ENCODE measurements at places on chromosomes 7 and 10. TPM values are rescaled to one million over a fixed set of nuclear protein-coding genes. Genes with fewer than 3 reads are reported as not detected.

DNA sequence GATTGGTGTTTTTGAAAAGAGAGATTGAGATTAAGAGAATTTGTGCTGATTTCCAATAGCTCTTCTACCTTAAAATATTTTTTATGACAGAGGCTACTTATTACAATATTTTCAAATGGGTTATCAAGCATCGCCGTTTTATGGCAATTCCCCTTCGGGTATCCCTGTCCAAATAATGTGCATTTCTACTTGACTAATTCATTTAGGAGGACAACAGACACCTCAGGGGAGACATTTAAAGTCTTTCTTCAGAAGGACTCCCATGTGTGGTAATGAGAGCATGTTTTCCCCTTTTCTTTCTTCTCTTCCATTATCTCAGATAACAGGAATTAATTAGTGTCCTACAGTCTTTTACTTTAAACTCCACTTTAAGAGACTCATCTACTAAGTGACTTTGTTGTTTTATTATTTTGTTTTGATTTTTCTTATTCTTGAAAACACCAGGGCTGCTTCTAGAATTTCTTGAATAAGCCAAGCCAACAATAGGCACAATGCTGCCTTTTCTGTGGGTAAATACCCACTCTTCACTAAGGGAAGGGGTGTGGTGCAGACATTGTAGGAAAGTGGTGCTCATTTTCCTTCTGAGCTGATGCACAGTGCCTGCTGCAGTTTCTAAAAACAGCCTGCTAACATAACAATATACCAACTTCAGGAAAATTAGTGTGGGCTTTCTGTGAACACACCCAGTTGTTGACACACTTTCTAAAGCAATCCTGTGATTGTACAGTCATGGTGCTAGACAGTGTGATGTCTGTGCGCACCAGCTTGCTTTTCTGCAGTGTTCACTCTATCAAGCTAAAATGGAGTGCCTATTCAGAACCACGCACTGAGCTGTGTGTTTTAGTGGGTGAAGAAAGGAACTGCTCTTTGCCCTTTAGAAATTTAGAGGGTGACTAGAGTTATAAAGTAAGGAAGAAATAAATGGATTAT lies 597.7 kb downstream of the NRG3 start:
- H3K27ac ChIP-seq = no peak overlapping the region
- no peak for DNase-seq

The ENKUR gene
- total RNA-seq = not detected

The KCP gene
- 0.21 TPM for total RNA-seq

DNA sequence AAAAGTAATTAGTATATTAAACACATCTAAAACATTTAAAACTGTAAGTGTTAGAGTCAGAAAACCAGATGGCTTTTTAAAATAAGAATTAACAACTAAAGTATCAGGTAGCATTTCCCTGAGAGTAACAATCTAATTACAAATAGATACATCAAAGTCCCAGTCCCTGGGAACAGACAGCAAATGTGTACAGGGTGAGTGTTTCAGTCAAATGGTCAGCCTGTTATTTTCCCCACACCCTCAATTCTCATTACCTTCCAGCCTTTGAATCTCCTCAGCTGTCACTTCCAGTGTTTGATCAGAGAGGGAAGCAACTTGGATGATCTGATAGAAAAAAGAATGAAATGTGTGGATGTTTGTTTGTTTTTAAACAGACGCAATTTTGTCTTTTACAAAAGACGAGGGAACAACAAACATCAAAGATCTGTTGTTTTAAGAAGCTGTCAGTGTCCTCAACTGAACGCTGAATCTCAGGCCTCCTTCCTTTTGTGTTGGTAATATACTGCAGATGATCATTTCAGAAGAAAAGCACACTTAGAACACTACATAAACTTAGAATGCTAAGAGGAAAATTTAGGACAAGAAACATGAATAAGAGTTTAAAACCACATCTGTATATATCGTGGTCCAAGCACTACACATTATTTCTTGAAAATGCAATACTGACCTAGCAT lies 29.8 kb downstream of the CEP41 start:
- no peak overlapping the region for H3K27ac ChIP-seq
- H3K27me3 ChIP-seq = no peaks in the 10 kb centered on the region
- no peak overlapping the region for H3K4me3 ChIP-seq
- H3K36me3 ChIP-seq = peaks cover 9% of the 10 kb centered on the region

The MPP7 gene
- total RNA-seq = 28.1 TPM

GRCh38 chr7:18177815-18178660 lies 150.4 kb upstream of the PRPS1L1 start:
- H3K27me3 ChIP-seq = peaks cover 50% of the 10 kb centered on the region
- DNase-seq = peak; percentile 61
- H3K4me3 ChIP-seq = peak overlapping the region; percentile 67
- H3K36me3 ChIP-seq = no peaks in the 10 kb centered on the region
- peaks cover 17% of the 10 kb centered on the region for H3K4me1 ChIP-seq

The ARPC1A gene
- total RNA-seq = 69.8 TPM

GRCh38 chr7:30465046-30465810 lies 13.4 kb downstream of the NOD1 start:
- H3K4me3 ChIP-seq = no peak overlapping the region
- DNase-seq = no peak
- H3K27me3 ChIP-seq = no peaks in the 10 kb centered on the region

- H3K36me3 ChIP-seq = no peaks in the 10 kb centered on the region
- H3K4me1 ChIP-seq = no peaks in the 10 kb centered on the region
- no peaks in the 10 kb centered on the region for H3K27me3 ChIP-seq
These were observed 155.2 kb downstream of the MBL2 start for GRCh38 chr10:52617346-52617745.

GRCh38 chr10:59700709-59701108 lies 8.9 kb downstream of the SLC16A9 start:
- H3K36me3 ChIP-seq = no peaks in the 10 kb centered on the region
- H3K27ac ChIP-seq = no peak overlapping the region
- no peak overlapping the region for H3K4me3 ChIP-seq
- H3K4me1 ChIP-seq = no peaks in the 10 kb centered on the region
- peaks cover 31% of the 10 kb centered on the region for H3K27me3 ChIP-seq

- no peaks in the 10 kb centered on the region for H3K27me3 ChIP-seq
- no peak overlapping the region for H3K4me3 ChIP-seq
- H3K36me3 ChIP-seq = no peaks in the 10 kb centered on the region
These were observed 40.3 kb upstream of the DLD start for GRCh38 chr7:107850643-107851042.

The CTAGE6 gene
- 0.79 TPM for total RNA-seq

DNA sequence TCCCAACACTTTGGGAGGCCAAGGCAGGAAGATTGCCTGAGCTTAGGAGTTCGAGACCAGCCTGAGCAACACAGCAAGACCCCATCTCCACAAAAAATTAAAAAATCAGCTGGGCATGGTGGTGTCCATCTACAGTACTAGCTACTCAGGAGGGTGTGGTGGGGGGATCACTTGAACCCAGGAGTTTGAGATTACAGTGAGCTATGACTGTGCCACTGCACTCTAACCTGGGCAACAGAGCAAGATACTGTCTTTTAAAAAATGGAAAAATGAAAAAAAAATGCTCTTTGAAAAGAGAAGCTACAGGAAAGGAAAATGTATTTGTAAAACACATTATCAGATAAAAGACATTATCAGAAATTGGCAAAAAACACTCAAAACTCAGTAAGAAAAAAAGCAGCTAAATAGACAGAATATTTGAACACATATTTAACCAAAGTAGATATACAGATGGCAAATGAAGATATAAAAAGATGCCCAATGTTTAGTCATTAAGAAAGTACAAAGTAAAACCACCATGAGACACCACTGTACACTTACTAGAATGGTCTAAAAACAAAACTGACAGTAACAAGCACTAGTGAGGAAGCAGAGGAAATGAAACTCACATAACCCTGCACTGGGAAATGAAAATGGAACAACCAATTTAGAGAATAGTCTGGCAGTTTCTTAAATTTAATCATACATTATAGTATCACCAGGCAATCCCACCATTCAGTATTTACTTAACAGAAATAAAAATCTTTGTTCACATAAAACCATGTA lies 40.5 kb downstream of the NRBF2 start:
- peak overlapping the region; percentile 96 for H3K27ac ChIP-seq
- peaks cover 67% of the 10 kb centered on the region for H3K4me1 ChIP-seq
- H3K27me3 ChIP-seq = no peaks in the 10 kb centered on the region
- no peak for DNase-seq
- H3K36me3 ChIP-seq = peaks cover 49% of the 10 kb centered on the region

The IGF2BP3 gene
- total RNA-seq = 2.6 TPM

- H3K27ac ChIP-seq = no peak overlapping the region
- H3K4me3 ChIP-seq = no peak overlapping the region
- DNase-seq = no peak
- H3K36me3 ChIP-seq = no peaks in the 10 kb centered on the region
These were observed 332.6 kb upstream of the GHITM start for GRCh38 chr10:83806717-83807116.

The MBLAC1 gene
- total RNA-seq = 3.4 TPM

DNA sequence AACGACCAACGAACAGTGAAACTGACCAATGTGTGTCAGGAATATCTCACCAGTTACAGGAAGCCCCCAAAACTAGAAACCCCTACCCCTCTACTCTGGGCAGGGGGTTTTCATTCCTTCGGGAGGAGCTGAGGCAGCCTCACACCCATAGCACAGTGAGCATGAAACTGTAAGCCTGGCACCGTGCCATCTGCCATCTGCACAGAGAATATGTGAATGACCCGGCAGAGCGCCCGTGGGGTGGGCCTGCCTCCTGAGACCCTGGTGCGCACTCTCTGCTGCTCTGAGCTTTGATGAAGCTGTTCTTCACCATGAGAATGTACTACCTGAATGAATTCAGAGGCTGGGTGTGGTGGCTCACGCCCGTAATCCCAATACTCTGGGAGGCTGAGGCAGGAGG lies 27.1 kb downstream of the DAGLB start:
- no peaks in the 10 kb centered on the region for H3K4me1 ChIP-seq
- H3K4me3 ChIP-seq = no peak overlapping the region
- H3K27me3 ChIP-seq = no peaks in the 10 kb centered on the region
- no peak overlapping the region for H3K27ac ChIP-seq
- DNase-seq = no peak

DNA sequence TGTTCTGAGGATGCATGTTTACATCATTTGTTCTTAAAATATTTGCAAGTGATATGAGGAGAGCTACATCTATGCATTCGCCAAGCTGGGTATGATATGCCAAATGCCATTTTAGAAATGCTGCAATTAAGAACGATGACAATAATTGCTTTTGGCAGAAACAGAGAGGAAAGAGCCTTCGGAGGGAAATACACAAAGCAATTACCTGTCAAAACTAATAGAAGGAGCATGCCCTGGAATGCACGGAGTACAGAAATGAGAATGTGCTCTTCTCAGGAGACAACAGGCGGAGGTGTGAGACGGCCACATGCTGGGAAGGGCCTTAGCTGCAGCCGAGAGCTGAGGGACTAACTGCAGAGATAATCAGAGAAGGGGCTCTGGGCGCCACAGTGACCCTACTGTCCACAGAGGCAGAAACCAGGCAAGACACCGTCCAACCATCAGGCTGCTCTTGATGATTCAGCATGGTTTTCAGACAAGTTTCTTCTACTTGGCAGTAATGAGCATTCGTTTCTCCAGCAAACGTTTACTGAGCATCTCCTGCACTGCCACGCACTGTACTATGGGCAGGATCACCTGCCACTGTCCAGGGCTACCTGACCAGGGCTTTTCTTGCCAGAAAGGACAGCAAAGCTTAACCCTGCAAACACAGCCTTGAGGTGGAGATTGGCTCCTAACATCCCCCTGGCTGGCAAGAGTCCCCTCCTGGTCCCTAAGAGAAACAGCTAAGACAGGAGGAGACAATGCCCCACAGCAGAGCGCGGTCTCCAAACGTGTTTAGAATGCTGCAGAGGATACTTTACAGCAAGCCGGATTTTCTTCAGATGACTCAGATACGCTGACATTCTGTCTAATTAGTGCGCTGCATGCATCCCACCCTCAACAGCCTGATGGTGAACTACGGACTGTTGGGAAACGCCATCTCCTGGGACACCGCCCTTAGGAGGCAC lies 18.1 kb downstream of the VIPR2 start:
- no peaks in the 10 kb centered on the region for H3K36me3 ChIP-seq
- no peak for DNase-seq
- no peak overlapping the region for H3K27ac ChIP-seq
- H3K4me1 ChIP-seq = no peaks in the 10 kb centered on the region
- H3K4me3 ChIP-seq = no peak overlapping the region

The ABCC2 gene
- total RNA-seq = 1.5 TPM

DNA sequence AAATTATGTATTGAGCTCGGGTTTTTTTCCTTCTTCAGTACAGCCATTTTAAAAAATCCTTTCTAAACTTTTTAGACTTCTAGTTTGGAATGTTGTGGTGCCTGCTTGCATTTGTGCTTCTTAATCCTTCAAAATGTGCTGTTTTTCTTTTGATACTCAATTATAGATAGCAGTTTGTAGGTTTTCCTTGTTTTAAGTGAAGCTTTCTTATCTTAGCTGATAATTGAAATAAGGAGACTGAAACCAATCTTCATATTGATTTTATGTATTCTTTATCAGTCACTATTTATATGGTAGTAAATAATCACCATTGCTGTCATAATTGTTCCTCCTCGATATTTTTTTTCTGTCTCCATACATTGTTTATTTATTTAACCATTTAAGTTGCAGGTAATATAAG lies 56.6 kb downstream of the TAF3 start:
- peaks cover 4% of the 10 kb centered on the region for H3K36me3 ChIP-seq
- no peak for DNase-seq
- H3K4me3 ChIP-seq = no peak overlapping the region
- peaks cover 12% of the 10 kb centered on the region for H3K4me1 ChIP-seq
